ENCODE measurements at places on chromosomes 7 and 10.

DNA sequence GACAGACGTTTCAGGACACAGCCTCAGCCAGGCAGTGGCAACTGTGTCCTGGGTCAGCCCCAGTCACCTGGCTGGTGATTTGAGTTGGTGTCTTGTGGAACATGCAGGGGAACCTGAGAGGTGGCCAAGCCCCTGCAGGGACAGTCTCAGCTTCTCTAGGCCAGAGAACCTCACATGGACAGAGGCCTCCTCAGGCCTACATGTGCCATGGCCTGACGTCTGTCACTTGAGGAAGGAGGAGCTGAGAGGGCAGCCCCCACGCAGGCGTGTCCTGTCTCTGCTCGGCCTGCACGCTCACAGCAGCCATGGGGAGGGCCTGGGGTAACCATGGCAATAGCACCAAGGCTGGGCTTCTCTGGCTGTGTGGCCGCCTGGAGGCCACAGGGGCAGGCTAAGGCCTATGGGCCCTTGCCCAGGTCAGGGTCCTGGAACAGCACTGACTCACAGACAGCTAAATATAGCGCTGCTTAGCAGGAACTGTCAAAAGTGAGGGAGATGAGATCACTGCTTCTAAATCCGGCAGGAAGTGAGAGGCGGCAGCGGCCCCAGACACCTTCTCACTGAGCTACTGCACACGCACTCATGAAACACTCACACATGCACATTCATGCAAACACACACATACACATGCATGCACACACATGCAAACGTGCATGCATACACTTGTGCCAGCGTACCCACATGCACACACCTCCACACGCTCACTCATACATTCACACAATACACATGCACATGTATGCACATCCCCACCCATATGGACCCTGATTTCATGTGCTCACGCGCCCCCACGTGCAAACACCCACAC, 57.0 kb downstream of the YKT6 start:
- DNase-seq = no peak

DNA sequence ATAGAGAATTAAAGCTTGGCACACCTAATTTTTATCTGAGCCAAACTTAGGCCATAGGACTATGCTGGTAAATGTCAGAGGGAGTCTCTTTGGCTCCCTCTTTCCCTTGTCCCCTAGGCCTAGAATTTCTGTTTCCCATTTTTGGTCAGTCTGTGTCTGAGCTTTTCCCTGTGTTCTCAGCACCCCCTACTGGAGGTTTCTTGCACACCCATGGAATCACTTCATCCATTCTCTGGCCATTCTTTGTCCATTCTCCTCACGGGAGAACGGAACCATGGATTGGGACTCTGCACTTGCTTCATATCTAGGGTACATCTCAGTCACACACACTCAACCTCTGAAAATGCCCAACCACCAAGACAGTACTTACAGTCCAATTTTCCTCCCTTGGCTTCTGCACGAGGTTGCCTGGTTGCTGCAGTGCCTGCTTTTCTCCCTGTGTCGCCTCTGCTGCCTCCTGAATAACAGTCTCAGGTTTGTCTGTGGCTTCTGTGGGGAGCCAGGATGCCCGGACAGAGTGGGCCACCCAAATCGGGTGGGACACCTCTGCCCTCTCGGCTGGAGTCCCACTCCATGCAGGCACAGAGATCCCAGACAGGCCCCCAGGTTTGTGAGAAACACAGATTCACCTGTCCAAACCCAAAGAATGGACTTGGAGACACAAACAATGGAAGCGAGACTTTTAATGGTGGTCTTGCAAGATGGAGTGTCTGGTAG, 35.1 kb upstream of the DNAH11 start:
- DNase-seq = peak; percentile 4

- DNase-seq = peak; percentile 97
Measured at GRCh38 chr7:22445140-22445743, 54.7 kb downstream of the STEAP1B start.

DNA sequence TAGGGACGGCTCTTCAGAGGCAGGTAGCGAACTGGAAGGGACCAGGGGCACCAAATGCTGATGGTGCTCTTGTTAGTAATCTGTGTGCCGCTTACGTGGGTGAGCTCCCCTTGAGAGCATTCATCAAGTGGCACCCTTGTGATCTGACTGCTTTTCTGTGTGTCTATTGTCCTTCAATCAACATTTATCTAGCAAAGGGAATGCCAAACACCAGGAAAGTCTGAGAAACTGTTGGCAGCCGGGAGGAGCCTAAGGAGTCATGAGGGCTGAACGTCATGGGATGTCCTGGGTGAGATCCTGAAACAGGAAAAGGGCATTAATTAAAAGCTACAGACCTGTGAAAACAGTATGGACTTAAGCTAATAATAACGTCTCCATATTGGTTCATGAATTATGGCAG, 733.1 kb downstream of the TYW1 start:
- DNase-seq = no peak

GRCh38 chr7:41047789-41048191, 655.1 kb downstream of the INHBA start:
- no peak for DNase-seq

DNA sequence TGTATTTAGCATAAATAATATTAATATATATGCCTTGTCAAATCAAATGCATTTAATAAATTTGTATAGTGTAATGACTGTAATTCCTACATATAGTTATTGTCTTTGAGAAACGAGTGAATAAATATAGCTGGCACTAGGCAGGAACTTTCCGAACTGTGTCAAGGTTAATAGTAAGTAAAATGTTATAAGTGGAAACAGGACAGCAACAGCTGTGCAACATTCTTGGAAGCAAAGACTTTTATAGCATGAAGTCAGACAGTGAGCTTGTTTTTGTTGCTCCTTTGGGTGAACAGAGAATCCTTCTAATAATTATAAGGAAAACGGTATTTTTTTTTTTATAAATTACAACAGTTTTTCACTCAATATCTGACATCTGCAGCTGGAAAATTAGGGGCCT, 14.0 kb upstream of the EXOC6 start:
- DNase-seq = no peak

- no peak for DNase-seq
Measured at GRCh38 chr10:112819231-112819630, 130.8 kb upstream of the TCF7L2 start.

GRCh38 chr10:111109501-111110242, 32.8 kb downstream of the ADRA2A start:
- DNase-seq = no peak

GRCh38 chr7:40299097-40299496, 164.3 kb downstream of the SUGCT start:
- DNase-seq = no peak

- no peak for DNase-seq
Measured at GRCh38 chr7:27839099-27839498, 99.1 kb downstream of the TAX1BP1 start.

DNA sequence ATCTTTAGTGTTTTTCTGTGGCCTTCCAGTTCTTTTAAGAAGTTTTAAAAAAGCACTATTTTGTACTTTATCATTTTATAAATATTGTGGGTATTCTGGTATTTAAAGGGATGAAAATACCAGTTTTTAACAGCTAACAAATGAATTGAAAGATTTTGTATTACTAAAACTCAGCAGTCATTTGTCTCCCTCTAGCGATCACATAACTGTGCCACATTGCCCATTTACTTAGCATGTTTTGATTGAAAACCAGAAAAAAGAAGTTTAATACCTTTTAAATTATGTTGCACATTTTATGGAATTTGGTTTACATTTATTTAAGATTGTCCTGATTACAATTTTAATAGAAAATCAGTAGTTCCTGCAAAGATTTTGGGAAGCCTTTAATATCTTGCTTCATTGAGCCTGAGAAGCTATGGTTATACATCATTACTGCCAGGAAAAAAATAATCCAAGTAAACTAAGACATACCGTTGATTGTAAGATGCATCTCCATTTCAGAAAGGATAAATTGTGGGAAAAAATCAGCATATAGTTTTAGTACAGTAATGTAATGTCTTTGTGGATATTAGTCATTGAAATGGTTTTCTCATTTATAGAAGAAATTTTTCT, 34.9 kb downstream of the TAX1BP1 start:
- no peak for DNase-seq

- DNase-seq = no peak
Measured at GRCh38 chr10:124248056-124249045, 155.0 kb upstream of the CHST15 start.

- DNase-seq = no peak
Measured at GRCh38 chr10:112666094-112666493, 219.1 kb downstream of the VTI1A start.

DNA sequence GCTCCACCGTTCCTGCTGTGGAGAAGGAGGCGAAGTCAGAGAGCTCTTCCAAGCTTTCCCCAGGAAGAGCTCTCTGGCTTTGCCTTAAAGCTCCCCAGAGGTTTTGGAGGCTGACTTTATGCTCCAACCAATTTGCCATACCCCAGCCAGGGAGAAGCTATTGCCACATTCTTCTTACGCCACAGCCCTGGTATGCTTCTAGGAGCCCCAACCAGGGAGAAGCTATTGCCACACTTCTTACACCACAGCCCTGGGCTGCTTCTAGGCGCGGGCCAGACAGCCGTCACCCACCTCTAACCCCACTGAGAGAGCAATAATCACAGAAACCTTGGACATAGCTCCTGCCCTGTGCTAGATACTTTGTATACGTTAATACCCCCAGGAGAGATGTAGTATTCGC, 951 bp downstream of the ELOVL3 start:
- no peak for DNase-seq

DNA sequence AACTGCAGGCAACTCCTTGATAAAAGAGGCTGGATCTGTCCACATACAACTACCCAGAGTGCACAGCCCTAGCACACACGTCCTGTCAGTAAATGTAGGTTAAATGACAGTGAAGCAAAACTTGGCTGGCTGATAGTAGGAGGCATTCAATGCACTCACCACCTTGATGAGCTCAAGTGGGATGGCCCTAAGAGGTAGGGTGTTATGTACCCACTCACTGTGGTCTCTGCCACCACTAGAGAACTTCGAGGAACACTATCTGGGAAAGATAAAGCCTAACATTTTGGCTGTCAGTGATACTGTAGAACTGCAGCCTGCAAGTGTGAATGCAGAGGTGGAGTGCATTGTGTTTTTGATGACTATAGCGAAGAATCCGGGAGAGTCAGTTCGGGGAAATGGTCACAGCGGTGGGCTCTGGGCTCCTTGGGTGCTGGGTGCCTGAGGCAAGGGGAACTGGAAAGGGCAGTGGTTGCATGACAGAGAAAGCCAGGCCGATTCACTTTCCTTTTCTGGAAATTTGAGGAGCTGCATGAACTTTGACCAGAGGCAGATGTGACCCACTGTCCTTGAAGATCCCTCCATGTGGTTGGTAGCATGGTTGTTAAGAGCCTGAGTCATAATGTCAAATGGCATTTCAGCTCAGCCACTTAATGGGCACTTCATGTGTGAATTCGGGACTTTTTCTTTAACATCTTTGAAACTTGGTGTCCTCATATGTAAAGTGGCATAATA, 93.1 kb upstream of the ZPBP start:
- DNase-seq = no peak

GRCh38 chr10:71494476-71494875, 97.8 kb downstream of the CDH23 start:
- DNase-seq = no peak

DNA sequence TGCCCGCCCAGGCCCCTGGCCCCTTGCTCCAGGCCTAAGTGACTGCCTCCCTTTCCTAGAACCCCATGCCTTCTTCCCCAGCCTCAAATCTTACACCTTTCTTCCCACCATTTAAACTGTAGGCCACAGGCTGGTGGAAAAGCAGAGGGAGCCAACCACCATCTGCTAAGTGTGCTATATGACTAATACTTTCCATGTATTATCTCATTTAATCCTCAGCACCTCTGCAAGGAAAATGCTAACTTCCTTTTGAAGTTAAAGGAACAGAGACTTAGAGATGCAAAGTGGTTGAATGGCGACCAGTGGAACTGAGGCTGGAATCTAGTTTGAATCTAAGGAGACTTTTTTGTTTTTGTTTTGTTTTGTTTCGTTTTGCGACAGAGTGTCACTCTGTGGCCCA, 17.8 kb upstream of the MTPAP start:
- no peak for DNase-seq

- DNase-seq = no peak
Measured at GRCh38 chr10:32104622-32105509, 48.6 kb upstream of the KIF5B start.

GRCh38 chr10:24341371-24341770, 132.4 kb downstream of the KIAA1217 start:
- no peak for DNase-seq

- DNase-seq = no peak
Measured at GRCh38 chr10:25531457-25532061, 356.8 kb downstream of the GPR158 start.

DNA sequence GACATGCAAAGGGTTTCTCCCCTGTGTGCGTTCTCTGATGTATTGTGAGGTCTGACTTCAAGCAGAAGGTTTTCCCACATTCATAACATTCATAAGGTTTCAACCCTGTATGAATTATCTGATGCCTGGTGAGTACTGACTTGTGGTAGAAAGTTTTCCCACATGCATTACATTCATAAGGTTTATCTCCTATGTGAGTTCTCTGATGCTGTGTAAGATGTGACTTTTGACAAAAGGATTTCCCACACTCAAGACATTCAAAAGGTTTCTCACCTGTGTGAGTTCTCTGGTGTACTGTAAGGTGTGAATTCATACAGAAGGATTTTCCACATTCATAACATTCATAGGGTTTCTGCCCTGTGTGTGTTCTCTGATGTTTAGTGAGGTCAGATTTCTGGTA, 45.1 kb downstream of the ZNF33B start:
- DNase-seq = no peak

DNA sequence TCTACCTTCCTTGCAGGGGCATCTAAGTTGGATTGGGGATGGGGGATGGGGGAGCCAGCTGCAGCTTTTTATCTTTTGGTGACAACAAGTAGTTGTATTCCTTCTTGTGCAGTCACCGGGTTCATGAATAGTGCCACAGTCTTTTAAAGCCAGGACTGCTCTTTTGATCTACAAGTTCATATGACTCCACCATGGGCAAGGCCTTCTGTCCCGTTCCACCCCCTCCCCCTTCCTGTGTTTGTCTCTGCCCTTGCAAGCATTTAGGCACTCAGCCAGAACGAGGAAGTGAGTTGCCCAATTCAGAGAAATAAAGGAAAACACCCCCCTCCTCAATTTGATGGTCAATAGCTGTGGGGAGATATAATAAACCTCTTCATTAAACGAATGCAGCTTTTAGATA, 44.8 kb upstream of the EGR2 start:
- DNase-seq = no peak

- no peak for DNase-seq
Measured at GRCh38 chr10:10831085-10831484, 186.6 kb upstream of the CELF2 start.

DNA sequence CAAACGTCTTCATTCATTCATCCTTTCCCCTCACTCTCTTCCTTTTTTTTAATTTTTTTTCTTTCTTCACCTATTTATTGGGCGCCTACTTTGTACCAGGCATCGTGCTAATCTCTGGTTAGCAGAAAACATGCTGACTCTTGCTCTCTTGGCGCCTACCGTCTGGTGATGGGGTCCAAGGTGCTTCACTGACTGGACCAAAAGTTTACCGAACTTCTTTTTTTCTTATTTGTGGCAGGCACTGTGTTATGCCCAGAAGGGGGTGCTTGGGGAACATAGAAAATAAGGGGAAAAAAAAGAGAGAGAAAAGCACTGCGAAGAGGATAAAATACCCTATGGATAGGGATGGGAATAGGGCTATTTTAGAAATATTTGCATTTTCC, 505 bp upstream of the FAM204A start:
- no peak for DNase-seq
